ENCODE measurements at places on chromosomes 16 and 17.

- no peak for DNase-seq
Observed at GRCh38 chr17:27226611-27227230, 67.2 kb upstream of the WSB1 start.

- DNase-seq: peak; percentile 87
Observed at GRCh38 chr16:67028696-67029253, at the start of gene CBFB. Gene CBFB, plus strand, starts transcription at chr16:67029149. Its CDS starts 259 bp downstream, at chr16:67029408.

DNA sequence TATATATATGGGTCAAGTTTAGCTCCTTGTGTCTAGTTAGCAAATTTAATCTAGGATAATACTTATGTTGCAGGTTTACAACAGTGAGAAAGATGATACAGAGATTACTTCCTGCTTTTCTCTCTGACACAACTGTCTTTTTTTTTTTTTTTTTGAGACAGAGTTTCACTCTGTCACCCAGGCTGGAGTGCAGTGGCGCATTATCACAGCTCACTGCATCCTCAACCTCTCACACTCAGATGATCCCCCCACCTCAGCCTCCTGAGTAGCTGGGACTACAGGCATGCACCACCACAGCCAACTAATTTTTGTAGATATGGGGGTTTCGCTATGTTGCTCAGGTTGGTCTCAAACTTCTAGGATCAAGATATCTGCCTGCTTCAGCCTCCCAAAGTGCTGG, 706.9 kb upstream of the SOX9 start:
- DNase-seq: no peak

GRCh38 chr16:68564382-68564985, 25.4 kb downstream of the ZFP90 start:
- DNase-seq: no peak

DNA sequence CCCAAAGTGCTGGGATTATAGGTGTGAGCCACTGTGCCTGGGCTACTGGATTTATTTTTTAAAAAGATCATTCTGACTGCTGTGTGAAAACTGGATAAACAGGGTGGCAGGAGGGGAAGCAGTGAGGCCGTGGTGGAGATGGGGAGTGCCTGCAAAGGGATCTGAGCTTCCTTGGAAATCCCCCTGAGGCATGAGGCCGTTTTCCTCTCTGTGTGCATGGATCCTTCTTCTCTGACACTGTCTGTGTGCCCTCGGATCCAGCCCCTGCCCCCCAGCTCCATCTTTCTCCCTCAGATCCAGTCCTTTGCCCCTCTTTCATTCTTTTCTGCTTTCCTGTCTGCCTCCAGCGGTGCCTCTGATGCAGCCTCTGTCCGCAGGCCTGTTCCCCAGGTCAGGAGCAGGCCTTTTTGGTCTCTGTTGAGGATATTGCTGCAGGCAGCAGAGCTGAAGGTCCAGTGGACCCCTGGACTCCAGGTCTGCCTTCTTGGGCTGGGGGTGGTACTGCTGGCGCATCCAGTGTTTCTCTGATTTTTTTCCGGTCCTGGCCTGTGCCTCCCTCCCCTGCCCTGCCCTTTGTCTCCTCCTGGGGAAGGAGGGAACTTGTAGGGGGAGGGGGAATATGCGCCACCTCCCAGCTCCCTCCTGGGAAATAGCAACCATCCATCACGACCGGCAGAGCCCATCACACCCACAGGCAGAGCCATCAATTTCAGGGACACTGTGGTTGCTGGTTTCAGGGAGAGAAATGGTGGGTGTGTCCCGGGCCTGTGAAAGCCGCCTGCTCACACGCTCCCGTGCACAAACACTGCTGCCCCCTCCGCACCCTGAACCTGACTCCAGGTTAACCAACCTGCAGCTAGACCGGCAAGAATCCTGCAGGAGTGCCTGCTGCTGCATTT, 17.0 kb downstream of the MGAT5B start:
- DNase-seq: no peak
